ENCODE measurements at places on chromosomes 7 and 10. TPM values are rescaled to one million over a fixed set of nuclear protein-coding genes. Genes with fewer than 3 reads are reported as not detected.

Gene FOXI2
- not detected for total RNA-seq

Gene IDI2
- not detected for total RNA-seq

- no peak for DNase-seq
Observed at GRCh38 chr7:69518705-69519077, 79.6 kb upstream of the AUTS2 start.

GRCh38 chr10:15516256-15517085, 145.4 kb upstream of the FAM171A1 start:
- no peak for DNase-seq

DNA sequence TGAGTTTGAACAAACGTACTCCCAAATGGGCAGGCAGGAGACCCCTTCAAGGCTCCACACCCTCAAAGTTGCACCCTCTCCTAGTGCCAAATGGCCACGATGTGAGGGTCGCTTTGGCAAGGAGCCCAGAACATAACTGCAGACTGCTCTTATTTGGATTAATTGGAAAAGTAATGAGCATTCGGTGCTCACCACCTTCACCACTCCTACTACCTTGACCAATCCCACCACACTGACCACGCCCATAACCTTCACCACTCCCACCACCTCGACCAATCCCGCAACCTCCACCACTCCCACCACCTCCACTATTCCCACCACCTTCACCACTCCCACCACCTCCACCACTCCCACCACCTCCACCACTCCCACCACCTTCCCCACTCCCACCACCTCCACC, 94.7 kb upstream of the PAX2 start:
- DNase-seq, result no peak

- DNase-seq, result no peak
Observed at GRCh38 chr7:88244258-88244657, 24.4 kb upstream of the SRI start.

- no peak for DNase-seq
Observed at GRCh38 chr7:134532180-134532953, 5.0 kb downstream of the AKR1B10 start.
